ENCODE measurements at places on chromosomes 6 and 20. TPM values are rescaled to one million over a fixed set of nuclear protein-coding genes. Genes with fewer than 3 reads are reported as not detected.

- DNase-seq: no peak
These were observed 247.8 kb downstream of the HAO1 start for GRCh38 chr20:7692478-7692877.

DNA sequence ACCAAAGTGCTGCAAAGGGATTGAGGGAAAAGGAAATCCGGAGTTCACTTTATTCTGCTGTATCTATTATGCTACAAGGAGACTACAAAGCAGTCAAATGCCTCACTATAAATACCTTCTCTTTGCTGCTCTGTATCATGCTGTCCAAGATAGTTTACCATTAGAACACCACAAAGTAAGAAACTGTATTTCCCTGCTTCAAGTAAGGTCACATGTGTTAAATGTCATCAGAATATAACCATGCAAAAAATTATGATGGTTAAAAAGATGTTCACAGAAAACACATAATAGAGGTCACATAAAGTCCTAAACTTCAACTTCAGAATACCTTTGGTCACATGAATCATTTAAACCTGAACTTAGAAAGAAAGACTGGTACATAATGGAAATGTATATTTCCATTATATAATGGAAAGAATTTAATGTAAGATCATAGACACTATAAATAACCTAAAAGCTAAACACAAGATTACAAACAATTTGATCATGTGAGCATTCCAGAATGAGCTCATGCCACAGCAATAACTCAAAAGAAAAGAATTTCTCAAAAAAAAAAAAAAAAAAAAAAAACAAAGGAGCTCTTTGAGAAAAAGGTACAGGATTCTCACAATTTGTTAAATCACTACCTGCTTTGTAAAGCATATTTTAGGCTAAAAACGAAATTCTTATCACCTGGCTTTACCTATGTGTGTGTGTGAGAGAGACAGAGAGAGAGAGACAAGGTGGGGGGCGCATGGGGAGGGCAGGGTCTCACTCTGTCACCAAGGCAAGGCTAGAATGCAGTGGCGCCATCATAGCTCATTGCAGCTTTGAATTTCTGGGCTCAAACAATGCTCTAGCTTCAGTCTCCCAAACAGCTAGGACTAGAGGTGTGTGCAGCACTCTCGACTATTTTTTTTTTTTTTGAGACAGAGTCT is 58.7 kb downstream of the KIF13A start:
- DNase-seq: no peak

- no peak for DNase-seq
These were observed 3.2 kb upstream of the KIAA0408 start for GRCh38 chr6:127462376-127462775.

DNA sequence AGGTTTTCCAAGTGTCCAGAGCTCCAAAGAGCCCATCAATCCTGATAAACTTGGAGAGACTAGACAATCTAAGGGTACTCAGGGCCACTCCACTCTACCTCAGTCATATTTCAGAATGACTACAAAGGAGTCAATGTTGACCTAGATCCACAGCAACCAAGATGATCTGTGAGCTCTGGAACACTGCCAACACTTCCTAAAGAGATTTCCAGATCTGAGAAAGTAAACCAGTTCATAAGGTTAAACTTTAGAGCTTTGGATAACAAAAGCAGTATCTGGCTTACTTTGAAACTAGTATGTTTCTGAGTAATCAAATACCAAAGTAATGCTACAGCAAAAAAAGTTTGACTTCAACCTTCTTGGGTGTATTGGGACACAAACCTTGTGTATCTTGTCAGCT is 122.7 kb downstream of the BTBD9 start:
- peak; percentile 39 for DNase-seq

DNA sequence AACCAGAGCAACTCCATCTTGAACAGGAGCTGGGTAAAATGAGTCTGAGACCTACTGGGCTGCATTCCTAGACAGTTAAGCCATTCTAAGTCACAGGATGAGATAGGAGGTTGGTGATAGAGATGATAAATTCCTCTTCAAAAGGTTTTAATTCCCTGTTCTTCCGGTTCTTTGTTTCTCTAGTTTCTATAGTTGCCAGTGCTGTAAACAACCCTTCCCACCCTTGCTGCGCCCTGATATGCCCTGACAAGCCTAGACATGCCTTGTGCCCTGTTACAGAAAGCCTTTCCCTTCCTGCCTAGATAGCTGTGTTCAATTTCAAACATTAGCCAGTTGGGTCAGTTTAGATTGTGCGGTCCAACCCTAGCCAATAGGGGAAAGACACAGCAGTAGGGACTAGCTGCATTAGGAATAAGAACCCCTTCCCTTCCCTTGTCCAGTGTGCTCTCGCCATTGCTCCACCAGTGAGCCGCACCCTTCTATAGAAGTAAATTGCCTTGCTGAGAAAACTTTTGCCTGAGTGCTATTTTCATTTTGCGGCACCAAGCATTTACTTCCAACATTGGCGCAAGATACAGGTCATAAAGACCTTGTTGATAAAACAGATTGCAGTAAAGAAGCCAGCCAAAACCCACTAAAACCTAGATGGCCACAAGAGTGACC is 52.5 kb upstream of the CCN2 start:
- no peak for DNase-seq

GRCh38 chr6:23173234-23173633 is 603.9 kb downstream of the HDGFL1 start:
- no peak for DNase-seq

DNA sequence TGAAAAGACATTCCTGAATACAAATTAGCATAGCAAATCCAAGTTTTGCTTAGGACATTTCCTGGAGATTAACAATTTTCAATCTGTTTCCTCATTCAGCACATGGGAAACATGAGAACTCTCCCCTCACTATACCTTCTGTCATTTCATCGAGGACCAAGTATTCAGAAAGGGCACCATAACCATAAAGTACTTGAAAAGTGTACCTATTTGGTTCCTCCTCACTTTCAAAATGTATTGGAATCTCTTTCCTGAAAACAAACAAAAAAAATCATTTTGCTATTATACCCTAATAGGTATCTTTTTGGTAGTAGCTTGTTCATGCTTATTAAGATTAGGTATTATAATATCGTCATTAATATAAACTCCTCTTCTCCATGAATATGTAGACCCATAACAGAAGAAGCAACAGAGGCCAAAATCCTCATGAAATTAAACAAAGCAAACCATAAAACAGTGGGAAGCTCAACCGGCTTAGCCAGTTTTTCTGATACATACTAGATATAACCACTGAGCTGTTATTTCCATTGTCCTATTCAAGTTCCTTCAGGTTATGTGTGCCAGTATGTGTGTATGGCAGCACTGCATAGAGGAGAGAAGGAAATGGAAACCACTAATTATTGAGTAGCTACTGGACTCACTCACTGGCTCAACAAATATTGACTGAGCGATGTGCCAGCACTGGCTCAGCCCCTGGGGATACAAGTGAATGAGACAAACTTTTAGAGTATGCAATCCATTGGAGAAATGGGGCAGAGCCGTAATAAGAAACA is 274.0 kb downstream of the MAFB start:
- no peak for DNase-seq

DNA sequence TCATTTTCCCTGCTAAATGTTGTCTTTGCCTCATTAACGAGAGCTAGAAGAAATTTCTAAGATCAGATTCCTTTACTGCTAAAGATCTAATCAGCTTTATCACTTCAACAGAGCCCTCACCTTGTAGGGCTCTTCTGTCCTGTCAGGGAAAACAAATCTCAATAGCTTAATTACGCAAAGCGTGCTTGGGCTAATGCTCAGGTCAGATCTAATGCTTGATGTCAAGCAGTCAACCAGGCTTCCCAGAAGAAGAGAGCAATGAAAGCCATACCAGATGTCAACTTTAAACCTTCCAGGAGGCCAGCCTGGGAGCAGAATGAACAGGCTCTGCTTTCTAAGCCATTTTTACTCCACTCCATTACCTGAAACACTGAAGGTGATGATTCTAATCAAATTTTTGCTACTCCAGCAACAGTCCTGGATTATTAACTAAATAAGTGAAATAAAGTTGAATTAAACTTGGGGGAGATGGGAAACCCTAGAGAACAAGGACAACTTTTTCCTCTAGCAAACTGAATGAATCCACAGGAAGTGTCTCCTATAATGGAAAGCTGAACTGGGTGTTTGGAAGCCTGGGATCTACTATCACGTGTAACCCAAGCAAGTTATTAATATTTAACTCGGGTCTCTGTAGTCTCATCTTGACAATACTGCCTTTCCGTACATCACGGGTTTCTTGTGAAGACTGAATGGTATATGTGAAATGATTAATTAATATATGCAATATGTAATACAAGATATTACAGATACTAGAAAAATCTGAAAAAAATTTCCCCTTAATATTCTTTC is 273.7 kb downstream of the PTPRK start:
- DNase-seq: peak; percentile 17

Gene RNF5
- polyA plus RNA-seq: 95.0 TPM

Gene UNC5CL
- polyA plus RNA-seq: 5.1 TPM

Data from renal pelvis (tissue), 12 donors.